ENCODE measurements at places on chromosomes 3 and 15. TPM values are rescaled to one million over a fixed set of nuclear protein-coding genes. Genes with fewer than 3 reads are reported as not detected.

The CIDEC gene
- not detected for total RNA-seq

The CCDC71 gene
- 18.1 TPM for total RNA-seq

The SHC4 gene
- 1.7 TPM for total RNA-seq

The ARHGAP11A gene
- total RNA-seq = 50.8 TPM

The CSNK1G1 gene
- total RNA-seq = 28.3 TPM

The MINAR1 gene
- total RNA-seq = 0.66 TPM

The FOXL2NB gene
- 10.4 TPM for total RNA-seq

The ACTC1 gene
- not detected for total RNA-seq

The ERC2 gene
- 0.75 TPM for total RNA-seq

The RPL4 gene
- total RNA-seq = 2,649 TPM

The TMC3 gene
- not detected for total RNA-seq

The TGM5 gene
- total RNA-seq = not detected

The FBXL2 gene
- 29.0 TPM for total RNA-seq

The CCK gene
- total RNA-seq = 0.62 TPM

The SPTSSB gene
- total RNA-seq = 20.3 TPM

The SLC22A14 gene
- not detected for total RNA-seq

The GPR160 gene
- 0.50 TPM for total RNA-seq

The TM4SF4 gene
- not detected for total RNA-seq

The GPR27 gene
- total RNA-seq = 0.12 TPM

The ST8SIA2 gene
- total RNA-seq = under 0.01 TPM

The IRAK2 gene
- total RNA-seq = 4.9 TPM

The CELF6 gene
- total RNA-seq = 0.37 TPM

The EIF4G1 gene
- 282 TPM for total RNA-seq

The ARHGAP31 gene
- 5.8 TPM for total RNA-seq

The HES1 gene
- 3.8 TPM for total RNA-seq

The MYZAP gene
- 1.6 TPM for total RNA-seq

The P2RY1 gene
- total RNA-seq = 1.1 TPM

The SLC24A5 gene
- not detected for total RNA-seq

The HIGD2B gene
- not detected for total RNA-seq

The ATP13A5 gene
- total RNA-seq = not detected

The SPINT1 gene
- 0.66 TPM for total RNA-seq

The SLC28A1 gene
- total RNA-seq = 0.12 TPM

The CFAP92 gene
- not detected for total RNA-seq

The RLBP1 gene
- not detected for total RNA-seq

The GOLGA6L10 gene
- total RNA-seq = 0.11 TPM

The A4GNT gene
- not detected for total RNA-seq

The EPHB1 gene
- total RNA-seq = 0.12 TPM

Data from uterine smooth muscle cell (primary cell).